ENCODE measurements at places on chromosomes 7 and 10.

- no peak for DNase-seq
Measured at GRCh38 chr7:9691286-9691685, 1257.9 kb downstream of the NXPH1 start.

DNA sequence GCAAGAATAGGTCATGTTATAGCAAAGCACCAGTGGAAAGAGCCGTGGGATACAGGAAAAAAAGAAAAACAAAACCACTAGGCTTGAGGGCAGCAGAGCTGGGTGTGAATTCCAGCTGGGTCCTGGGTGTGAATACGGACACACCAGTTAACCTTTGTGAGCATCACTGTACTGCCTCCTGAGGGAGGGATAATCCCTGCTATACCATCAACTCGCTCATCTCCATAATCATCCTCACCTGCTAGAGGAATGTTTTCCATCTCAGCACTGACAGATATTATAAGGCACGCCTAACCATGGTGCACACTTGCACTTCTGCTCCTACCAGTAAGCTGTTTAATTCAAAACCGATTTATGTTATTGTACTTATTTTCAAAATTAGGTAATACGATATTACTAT, 62.2 kb downstream of the GSAP start:
- no peak for DNase-seq

DNA sequence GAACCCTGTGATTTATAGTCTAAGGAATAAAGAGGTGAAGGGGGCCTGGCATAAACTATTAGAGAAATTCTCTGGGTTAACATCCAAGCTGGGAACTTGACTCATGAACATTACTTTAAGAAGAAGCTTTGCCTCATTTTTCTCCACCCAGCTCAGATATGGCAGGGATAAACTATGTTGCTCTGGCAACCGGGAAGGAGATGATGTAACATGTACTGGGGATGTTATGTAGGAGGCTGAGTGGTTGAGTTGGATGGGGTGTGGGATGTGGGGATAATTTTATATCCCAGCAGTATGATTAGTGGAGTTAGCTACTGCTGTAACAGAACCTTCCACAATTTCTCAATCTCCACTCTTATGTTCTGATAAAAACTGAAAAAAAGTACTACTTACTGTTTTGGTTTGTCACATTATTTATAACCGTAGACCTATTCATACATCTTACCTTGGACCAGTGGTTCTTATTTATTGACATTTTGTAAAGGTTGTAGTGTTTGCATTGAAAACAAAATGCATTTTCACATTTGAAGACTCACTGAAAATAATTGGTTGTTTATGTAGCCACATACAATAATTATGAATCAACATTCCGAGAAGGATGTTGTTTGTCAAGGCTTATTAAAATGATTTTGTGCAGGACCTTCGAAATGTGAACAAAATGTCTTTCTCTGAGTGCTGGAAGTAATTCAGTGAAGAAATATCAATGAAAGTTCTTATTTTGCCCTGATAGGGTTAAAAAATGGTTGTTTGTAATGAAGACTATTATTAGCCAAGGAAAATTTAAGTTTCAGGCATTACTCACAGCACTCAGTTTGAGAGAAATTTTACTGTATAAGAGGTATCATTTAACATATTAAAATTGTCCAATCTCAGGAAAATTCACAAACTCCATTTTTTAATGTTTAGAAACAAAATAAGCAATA, 1.3 kb downstream of the OR2F2 start:
- DNase-seq = no peak

DNA sequence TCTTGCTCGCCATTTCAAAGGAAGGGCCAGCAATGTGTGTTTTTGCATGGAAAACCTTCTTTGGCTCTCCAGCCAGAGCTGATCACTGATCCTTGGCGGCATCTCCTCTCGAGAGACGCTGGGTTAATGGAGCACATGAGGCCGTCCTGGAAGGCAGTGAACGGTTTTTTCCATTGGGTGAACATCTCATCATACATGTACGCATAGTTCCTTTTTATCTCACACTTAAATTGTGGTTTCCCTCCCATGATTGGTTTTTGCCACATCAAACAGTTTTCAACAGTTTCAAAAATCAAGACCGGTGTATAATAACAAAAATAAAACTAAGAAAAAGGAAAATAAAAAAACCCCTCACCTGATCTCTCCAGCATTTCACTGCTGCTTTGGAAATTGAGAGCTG, 276.4 kb downstream of the TCF7L2 start:
- DNase-seq = no peak

DNA sequence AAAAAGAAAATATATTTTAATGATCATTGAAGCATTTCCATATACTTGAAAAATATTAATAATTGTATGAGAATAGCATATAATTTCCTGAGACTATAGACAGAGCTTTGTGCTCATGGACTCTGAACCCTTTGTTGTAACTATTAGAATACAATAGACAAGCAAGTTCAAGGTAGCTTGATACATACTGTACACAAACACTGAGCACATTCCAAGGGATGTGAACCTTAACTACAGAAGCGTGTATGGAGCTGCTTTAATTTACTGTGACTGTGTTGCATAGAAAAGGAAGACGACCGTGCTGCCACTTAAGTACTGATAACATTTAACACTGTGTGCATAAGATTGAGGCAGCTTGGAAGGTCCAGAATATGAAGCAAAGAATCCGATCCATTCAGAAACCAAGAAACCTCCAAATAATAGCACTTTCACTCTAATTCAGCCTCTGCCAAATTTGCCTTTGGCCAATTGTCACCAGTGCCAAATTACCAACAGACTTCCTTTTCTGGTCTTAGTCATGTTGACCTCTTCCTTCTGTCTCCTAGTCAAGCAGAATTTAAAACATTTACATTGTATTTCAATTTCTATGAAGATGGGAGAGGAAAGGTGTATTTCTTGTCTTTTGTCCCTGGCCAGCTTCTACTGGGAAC, 566.1 kb upstream of the GALNT17 start:
- DNase-seq = no peak

Data from CD4-positive, alpha-beta T cell treated with Interleukin-4 for 4 hours (primary cell).